Brain pericyte (primary cell): ENCODE measurements at places on chromosomes 12 and 14.

- no peak for DNase-seq
Observed at GRCh38 chr12:52369211-52369610, 1.9 kb upstream of the KRT85 start.

DNA sequence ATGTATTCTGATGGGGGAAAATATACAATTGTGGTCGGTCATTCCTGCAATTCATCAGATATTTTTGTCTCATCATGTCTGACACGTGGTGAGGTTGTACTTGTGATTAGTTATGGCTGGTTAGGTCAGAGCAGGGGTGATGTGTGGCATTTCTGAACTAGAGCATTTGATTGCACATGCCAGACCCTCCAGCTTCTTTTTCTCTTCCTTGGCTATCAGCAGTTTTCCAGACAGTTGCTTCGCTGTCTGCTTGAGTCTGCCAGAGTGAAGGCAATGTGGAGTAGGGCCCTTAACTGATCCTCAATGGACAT, 25.9 kb downstream of the TMEM117 start:
- no peak for DNase-seq

GRCh38 chr12:93839064-93839463, 161.9 kb downstream of the CRADD start:
- DNase-seq, result no peak

DNA sequence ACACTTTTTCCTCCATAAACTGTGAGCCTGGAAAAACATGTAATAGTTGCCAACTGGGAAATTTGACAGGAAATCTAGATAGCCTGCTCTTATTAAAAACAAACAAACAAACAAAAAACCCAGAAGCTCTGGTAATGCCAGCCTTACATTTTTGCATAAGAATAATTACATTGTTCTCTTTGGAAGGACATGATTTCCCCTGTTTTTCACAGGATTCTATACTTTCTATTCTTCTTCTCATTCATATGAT, 137.9 kb downstream of the AEBP2 start:
- DNase-seq, result no peak

DNA sequence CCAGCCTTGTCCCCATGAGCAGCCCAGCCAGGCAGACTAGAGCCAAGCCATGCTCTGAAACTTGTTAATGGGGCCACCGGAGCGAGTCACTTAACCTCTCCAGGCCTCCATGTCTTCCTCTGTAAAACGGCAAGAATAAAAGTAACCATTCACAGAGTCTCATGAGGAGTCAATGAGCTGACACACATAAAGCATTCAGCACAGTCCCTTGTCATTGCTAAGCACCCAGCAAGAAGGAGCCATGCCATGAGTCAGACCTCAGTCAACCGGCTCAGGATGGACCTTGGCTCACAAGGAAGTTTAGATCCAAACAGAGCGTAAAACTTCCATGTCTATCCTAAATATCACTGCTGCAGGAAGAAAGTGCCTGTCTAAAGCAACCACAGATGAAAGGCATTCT, 10.6 kb downstream of the FICD start:
- no peak for DNase-seq

- DNase-seq, result no peak
Observed at GRCh38 chr12:81819991-81820633, 61.0 kb upstream of the PPFIA2 start.
